ENCODE measurements at places on chromosomes 5 and 9. TPM values are rescaled to one million over a fixed set of nuclear protein-coding genes. Genes with fewer than 3 reads are reported as not detected.

DNA sequence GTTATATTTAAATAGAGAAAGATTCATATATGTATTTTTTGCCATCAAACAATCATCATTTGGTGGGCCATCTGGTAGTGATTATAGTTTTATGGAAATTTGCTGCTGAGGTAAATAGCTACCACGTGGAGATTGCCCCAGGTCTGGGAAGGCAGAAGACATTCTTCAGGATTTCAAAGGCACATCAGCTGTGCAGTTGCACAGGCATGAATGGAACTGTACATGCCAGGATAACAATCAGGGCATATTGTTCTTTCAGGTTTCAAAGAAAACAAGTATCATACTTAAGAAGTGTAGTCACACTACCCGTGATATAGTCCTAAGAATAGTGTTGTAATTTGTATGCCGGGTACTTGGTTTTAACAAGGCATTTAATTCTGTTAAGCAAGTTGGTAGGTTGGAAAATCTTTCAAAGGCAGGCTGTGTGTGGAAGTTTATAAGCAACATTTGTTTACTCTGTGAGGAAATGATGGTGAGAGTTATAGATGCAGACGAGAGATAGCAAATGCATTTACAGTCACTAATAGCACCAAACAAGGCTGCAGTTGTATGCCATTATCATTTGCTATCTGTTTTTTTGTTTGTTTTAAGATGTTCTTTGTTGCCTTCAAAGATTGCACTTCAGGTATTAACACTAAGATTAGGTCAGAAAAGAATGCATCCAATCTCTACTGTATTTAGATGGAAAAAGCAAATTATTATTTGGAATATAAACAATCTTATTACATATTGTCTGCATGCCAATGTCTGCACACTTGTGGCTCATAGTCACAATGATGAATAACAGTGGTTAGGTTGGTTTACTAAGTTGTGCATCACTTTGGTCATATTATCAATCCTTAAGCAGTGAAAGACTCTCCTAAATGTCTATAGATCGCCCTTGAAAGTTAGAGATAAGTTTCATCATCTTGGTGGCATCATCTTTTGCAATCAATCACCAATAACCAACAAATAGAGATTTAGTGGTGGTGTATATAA is 55.3 kb downstream of the RPS23 start:
- DNase-seq = no peak
- no peaks in the 10 kb centered on the region for H3K36me3 ChIP-seq
- no peaks in the 10 kb centered on the region for H3K27me3 ChIP-seq
- H3K27ac ChIP-seq = no peak overlapping the region

DNA sequence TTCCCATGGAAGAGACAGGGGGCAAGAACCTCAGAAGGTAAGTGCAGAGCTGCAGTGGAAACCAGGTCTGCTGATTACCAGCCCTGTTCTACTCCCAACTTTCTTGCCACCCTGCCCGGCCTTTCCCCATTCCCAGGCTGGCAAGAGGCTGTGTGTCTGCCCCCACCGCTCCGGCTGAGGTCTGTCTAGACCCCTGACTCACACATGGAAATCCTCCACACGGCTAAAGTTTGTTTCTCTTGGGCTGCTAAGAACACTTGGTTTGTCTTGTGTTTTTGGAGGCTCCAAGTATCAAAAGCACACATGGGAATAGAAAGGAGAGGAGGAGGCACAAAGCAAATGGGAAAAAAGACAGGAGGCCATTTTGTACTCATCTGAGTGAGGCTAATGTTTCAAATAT is 168.3 kb downstream of the GABBR2 start:
- no peak overlapping the region for H3K4me3 ChIP-seq
- no peaks in the 10 kb centered on the region for H3K27me3 ChIP-seq
- no peak for DNase-seq
- H3K27ac ChIP-seq = no peak overlapping the region

- H3K36me3 ChIP-seq = no peaks in the 10 kb centered on the region
- H3K4me1 ChIP-seq = no peaks in the 10 kb centered on the region
- no peaks in the 10 kb centered on the region for H3K27me3 ChIP-seq
- no peak overlapping the region for H3K4me3 ChIP-seq
- DNase-seq = no peak
Observed at GRCh38 chr9:70998962-70999361, 122.5 kb downstream of the TRPM3 start.

DNA sequence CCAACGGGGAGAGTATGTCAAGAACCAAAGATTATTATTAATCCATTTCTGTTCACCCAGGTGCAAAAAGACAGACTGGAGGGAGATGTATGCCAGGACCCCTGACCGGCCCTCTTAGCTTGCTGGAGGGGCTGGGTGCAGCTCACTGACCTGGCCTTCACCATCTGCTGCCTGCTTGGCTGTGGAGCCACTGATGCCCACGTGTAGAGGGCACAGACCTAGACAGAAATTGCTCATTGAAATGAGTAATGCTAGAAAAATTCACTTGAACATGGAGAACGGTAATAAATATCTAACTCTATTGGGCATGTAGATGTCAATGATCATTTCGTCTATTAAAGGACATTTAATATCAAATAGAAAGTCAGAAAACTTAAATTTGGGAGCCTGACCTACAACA is 58.8 kb upstream of the ERCC6L2 start:
- no peak for DNase-seq
- no peak overlapping the region for H3K4me3 ChIP-seq
- H3K27me3 ChIP-seq = no peaks in the 10 kb centered on the region
- H3K4me1 ChIP-seq = no peaks in the 10 kb centered on the region
- no peaks in the 10 kb centered on the region for H3K36me3 ChIP-seq
- H3K27ac ChIP-seq = no peak overlapping the region

- H3K27me3 ChIP-seq = no peaks in the 10 kb centered on the region
- DNase-seq = no peak
- no peaks in the 10 kb centered on the region for H3K4me1 ChIP-seq
- no peak overlapping the region for H3K4me3 ChIP-seq
Observed at GRCh38 chr5:169765176-169765996, 128.3 kb downstream of the DOCK2 start.

- H3K27me3 ChIP-seq = no peaks in the 10 kb centered on the region
- H3K27ac ChIP-seq = no peak overlapping the region
- H3K4me3 ChIP-seq = no peak overlapping the region
- no peak for DNase-seq
- no peaks in the 10 kb centered on the region for H3K36me3 ChIP-seq
- H3K4me1 ChIP-seq = no peaks in the 10 kb centered on the region
Observed at GRCh38 chr5:133292300-133292699, 240.5 kb downstream of the HSPA4 start.

DNA sequence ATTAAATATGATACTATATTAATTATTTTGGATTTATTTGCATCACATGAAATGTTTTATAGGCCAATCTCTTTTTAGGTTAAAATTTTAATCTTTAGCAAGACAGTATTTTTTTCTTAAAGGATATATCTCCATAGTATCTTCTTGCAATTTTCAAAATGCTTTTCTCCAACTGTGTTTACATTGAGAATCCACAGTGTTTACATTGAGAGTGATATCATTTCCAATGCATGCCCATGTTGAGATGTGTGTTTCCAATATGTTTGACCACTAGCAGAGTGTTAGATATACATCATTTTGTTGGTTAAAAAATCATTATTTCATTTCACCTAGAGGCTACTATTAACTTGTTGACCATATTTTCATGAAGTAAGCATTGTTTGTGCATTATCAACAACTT is 17.3 kb downstream of the VCAN start:
- H3K27ac ChIP-seq = no peak overlapping the region
- no peaks in the 10 kb centered on the region for H3K27me3 ChIP-seq

GRCh38 chr5:158390577-158390976 is 531.6 kb upstream of the CLINT1 start:
- no peaks in the 10 kb centered on the region for H3K27me3 ChIP-seq
- H3K4me3 ChIP-seq = no peak overlapping the region
- H3K36me3 ChIP-seq = no peaks in the 10 kb centered on the region
- no peak for DNase-seq
- H3K27ac ChIP-seq = no peak overlapping the region
- H3K4me1 ChIP-seq = no peaks in the 10 kb centered on the region

DNA sequence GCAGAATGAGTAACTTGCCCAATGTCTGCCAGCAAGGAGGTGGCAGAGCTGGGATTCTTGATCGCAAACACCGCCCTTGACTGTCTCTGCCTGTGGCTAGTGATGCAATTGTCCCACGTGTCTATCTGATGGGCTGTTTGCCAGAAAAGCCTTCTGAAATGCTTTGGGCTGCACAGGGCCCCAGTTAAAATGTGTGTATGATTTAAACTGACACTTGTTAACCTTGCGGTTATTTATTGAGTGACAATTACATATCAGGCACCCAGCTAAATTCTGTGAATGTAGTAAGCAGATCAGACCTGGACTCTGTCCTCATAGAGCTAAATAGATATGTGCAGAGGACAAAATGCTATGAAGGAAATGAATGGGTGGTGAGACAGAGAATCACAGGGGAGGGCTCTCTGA is 11.6 kb upstream of the IL12B start:
- no peak overlapping the region for H3K4me3 ChIP-seq
- no peak overlapping the region for H3K27ac ChIP-seq
- no peaks in the 10 kb centered on the region for H3K36me3 ChIP-seq
- DNase-seq = peak; percentile 68

GRCh38 chr9:82930116-82930515 is 132.8 kb downstream of the RASEF start:
- H3K27ac ChIP-seq = no peak overlapping the region
- DNase-seq = no peak
- H3K36me3 ChIP-seq = no peaks in the 10 kb centered on the region
- H3K27me3 ChIP-seq = no peaks in the 10 kb centered on the region
- no peaks in the 10 kb centered on the region for H3K4me1 ChIP-seq

DNA sequence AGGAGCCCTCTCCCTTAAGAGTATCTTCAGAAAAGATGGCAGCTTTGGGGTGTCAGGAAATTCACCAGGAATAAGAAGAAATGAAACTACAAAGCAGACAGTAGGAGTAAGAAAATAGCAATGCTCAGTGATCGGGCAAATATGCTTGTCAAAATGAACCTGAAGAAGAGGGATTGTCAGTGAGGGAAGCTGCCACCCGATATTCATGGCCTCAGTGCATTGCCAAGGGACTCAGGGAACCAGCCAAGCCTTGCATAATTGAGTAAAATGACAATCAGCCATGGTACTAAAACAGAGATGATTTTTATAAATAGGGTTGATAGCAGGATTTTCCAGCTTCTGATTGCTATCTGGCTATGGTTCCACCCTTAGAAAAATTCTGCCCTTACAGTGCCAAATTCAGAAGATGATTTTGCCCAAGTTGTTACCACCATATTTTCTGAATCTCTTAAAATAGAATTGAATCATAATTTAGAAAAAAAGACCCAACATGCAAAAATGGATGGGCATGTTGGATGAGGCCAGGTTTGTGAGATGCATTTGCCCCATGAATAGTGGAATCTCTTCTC is 274.0 kb downstream of the NTRK2 start:
- no peaks in the 10 kb centered on the region for H3K27me3 ChIP-seq
- H3K4me1 ChIP-seq = no peaks in the 10 kb centered on the region
- no peaks in the 10 kb centered on the region for H3K36me3 ChIP-seq
- no peak for DNase-seq
- H3K27ac ChIP-seq = no peak overlapping the region
- no peak overlapping the region for H3K4me3 ChIP-seq

GRCh38 chr5:138913773-138914172 is 38.6 kb upstream of the LRRTM2 start:
- H3K4me3 ChIP-seq = no peak overlapping the region
- H3K36me3 ChIP-seq = no peaks in the 10 kb centered on the region
- no peak for DNase-seq
- H3K27ac ChIP-seq = no peak overlapping the region

- peaks cover 12% of the 10 kb centered on the region for H3K36me3 ChIP-seq
- DNase-seq = no peak
- H3K27me3 ChIP-seq = no peaks in the 10 kb centered on the region
- peak overlapping the region; percentile 91 for H3K27ac ChIP-seq
- no peak overlapping the region for H3K4me3 ChIP-seq
- peaks cover 53% of the 10 kb centered on the region for H3K4me1 ChIP-seq
Observed at GRCh38 chr9:127940593-127940992, 2.9 kb upstream of the DPM2 start.

Gene ADCY2
- 0.34 TPM for total RNA-seq

Gene DNAH5
- 3.4 TPM for total RNA-seq

Gene PCDHB7
- 2.3 TPM for total RNA-seq

Gene AFAP1L1
- 15.9 TPM for total RNA-seq

Gene SLC4A9
- 0.29 TPM for total RNA-seq

Gene MYOZ3
- total RNA-seq = 0.11 TPM

Gene DOLPP1
- 6.0 TPM for total RNA-seq

Gene IRX1
- 0.38 TPM for total RNA-seq

Gene TNFSF15
- 4.3 TPM for total RNA-seq

Gene PTPRD
- 19.6 TPM for total RNA-seq

Gene ZNF300
- 8.2 TPM for total RNA-seq

Measured in thyroid gland (tissue), 4 donors.